ENCODE measurements at places on chromosomes 6 and 20.
A peak's percentile ranks its signal among the peaks of the same experiment; 100 is the strongest.

DNA sequence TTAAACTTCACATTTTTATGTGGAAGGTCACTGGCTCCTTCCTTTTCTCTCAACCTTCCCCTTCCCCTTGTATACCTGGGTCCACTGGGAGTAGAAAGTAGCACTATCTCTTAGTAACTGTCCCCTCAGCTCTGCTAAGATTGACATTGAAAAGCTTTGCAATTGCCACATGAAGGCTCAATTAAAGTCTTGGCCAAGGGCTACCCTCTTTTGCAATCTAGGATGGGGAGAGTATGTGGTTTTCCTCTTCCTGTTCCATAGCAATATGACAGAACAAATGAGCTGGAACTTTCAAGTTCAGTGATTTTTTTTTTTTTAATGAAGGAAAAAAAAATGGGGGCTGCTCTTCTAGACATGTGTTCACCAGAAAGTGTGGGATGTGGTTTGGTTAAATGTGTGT lies 37.1 kb downstream of the PROKR2 start:
- H3K4me3 ChIP-seq, result no peak overlapping the region
- no peaks in the 10 kb centered on the region for H3K4me1 ChIP-seq
- H3K27ac ChIP-seq, result no peak overlapping the region
- peaks cover 63% of the 10 kb centered on the region for H3K27me3 ChIP-seq
- DNase-seq, result no peak

- no peak for DNase-seq
- no peaks in the 10 kb centered on the region for H3K36me3 ChIP-seq
- peaks cover 39% of the 10 kb centered on the region for H3K27me3 ChIP-seq
- no peaks in the 10 kb centered on the region for H3K4me1 ChIP-seq
- H3K27ac ChIP-seq, result no peak overlapping the region
Measured at GRCh38 chr20:20821484-20822260, 109.2 kb upstream of the RALGAPA2 start.

- no peaks in the 10 kb centered on the region for H3K36me3 ChIP-seq
- H3K27me3 ChIP-seq, result peaks cover 15% of the 10 kb centered on the region
- H3K4me3 ChIP-seq, result no peak overlapping the region
Measured at GRCh38 chr20:13305284-13305683, 84.2 kb downstream of the ISM1 start.

DNA sequence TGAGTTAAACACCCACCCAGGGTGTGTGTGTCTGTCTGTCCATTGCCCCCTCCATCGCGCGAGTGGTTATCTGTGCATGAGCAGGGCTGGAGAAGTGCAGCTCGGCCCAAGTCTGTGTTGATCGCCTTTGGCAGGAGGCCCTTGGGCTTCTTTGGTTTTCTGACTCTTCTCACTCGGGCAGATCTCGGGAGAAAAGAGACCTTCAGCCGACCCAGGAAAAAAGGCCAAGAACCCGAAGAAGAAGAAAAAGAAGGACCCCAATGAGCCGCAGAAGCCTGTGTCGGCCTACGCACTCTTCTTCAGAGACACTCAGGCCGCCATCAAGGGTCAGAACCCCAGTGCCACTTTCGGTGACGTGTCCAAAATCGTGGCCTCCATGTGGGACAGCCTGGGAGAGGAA lies 132.9 kb downstream of the JPH2 start:
- no peak for DNase-seq
- H3K4me3 ChIP-seq, result no peak overlapping the region
- no peaks in the 10 kb centered on the region for H3K4me1 ChIP-seq
- H3K27me3 ChIP-seq, result no peaks in the 10 kb centered on the region
- H3K36me3 ChIP-seq, result no peaks in the 10 kb centered on the region
- no peak overlapping the region for H3K27ac ChIP-seq

- DNase-seq, result no peak
- no peak overlapping the region for H3K27ac ChIP-seq
- H3K4me1 ChIP-seq, result no peaks in the 10 kb centered on the region
Measured at GRCh38 chr6:81387163-81387562, 365.3 kb downstream of the TENT5A start.

DNA sequence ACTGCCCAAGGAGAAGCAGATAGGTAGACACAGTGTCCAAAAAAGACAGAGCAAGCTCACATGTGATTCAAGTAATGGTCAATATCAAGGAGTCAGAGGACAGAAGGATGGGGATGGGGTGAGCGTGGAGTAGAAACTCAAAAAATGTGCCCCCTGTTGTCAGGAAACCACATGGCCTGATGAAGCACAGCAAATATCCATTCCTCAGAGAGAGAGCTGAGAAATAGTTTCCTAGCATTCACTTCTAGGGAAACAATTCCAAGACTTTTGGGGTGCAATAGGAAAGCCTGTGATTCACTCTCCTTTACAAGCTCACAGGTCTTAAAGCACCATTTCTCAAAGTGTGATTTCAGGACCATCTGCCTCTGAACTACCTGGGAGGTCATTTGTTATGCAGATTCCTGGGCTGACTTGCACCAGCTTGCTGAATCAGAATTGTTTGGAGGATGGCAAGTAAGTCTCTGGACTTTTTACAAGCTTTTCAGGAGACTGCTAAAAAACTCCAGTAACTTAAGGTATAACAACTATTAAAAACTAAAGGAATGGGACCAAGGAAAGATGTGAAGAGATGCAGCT lies 432.8 kb downstream of the HDGFL1 start:
- H3K27me3 ChIP-seq, result no peaks in the 10 kb centered on the region
- H3K4me1 ChIP-seq, result no peaks in the 10 kb centered on the region
- no peak for DNase-seq
- no peaks in the 10 kb centered on the region for H3K36me3 ChIP-seq

- peak overlapping the region; percentile 56 for H3K27ac ChIP-seq
- no peak overlapping the region for H3K4me3 ChIP-seq
- H3K27me3 ChIP-seq, result peaks cover 55% of the 10 kb centered on the region
- H3K4me1 ChIP-seq, result peaks cover 6% of the 10 kb centered on the region
- H3K36me3 ChIP-seq, result peaks cover 1% of the 10 kb centered on the region
- no peak for DNase-seq
Measured at GRCh38 chr6:3250231-3250675, 8.5 kb upstream of the PSMG4 start.

- no peak overlapping the region for H3K27ac ChIP-seq
- no peak for DNase-seq
- peak overlapping the region; percentile 14 for H3K4me3 ChIP-seq
- H3K36me3 ChIP-seq, result no peaks in the 10 kb centered on the region
- peaks cover 17% of the 10 kb centered on the region for H3K4me1 ChIP-seq
- no peaks in the 10 kb centered on the region for H3K27me3 ChIP-seq
Measured at GRCh38 chr6:2038092-2038491, 207.3 kb downstream of the GMDS start.

Measured in central memory CD8-positive, alpha-beta T cell (primary cell).